Stimulated activated CD8-positive, alpha-beta memory T cell treated with anti-CD3 and anti-CD28 coated beads, Interleukin-15, amount 100 ng/mL, for 4 hours (primary cell): ENCODE measurements at places on chromosomes 3 and 15.

GRCh38 chr15:42457445-42458442 is 33.2 kb downstream of the ZNF106 start:
- DNase-seq = no peak

GRCh38 chr3:81199587-81199986 is 561.9 kb downstream of the GBE1 start:
- no peak for DNase-seq

- DNase-seq = no peak
These were observed 159.7 kb upstream of the POU1F1 start for GRCh38 chr3:87435926-87436620.

DNA sequence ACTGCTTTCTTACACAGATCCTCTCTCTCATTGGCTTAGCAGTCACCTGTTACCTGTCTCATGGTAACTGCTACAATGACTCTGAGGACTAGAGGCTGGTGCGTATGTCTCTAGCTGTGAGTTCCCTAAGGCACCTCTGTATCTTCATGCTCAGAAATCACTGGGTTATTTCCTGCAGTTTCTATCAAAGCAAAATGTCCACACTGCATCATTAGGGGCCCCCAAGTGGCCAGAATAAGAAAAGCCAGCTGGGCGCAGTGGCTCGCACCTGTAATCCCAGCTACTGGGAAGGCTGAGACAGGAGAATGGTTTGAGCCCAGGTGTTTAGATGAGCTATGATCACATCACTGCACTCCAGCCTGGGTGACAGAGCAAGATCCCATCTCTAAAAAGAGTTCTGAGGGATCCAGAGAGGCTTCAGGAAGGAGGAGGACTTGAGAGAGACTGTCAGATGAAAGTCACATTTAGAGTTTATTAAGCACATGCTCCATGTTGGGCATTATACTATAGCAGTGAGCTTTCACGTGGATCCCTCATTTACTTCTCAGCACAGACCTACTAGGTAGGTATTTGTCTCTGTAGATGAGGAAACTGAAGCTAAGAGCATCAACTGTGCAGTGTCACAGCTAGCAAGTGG is 2.3 kb upstream of the VPS18 start:
- DNase-seq = no peak

GRCh38 chr3:37418357-37418756 is 244.0 kb upstream of the LRRFIP2 start:
- DNase-seq = no peak

DNA sequence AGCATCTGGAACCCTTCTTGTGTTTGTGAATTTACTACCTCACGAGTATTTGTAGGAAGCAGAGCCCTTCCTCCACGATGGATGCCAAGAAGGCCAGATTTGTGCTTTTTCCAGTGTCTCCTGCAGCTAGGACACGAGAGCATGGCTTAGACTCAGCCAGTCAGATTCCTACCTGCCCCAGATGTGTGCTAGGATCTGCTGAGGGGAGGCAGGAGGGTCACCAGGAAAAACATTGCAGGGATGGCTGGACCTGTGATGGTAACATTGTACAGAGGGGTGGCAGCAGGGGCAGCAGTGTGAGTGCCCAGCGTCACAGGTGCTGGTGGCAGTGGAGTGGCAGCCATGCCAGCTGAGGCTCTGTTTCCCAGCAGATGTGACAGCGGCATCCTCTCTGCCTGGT is 285.3 kb downstream of the FAM43A start:
- no peak for DNase-seq

GRCh38 chr15:62848632-62849050 is 193.9 kb upstream of the TPM1 start:
- DNase-seq = no peak

DNA sequence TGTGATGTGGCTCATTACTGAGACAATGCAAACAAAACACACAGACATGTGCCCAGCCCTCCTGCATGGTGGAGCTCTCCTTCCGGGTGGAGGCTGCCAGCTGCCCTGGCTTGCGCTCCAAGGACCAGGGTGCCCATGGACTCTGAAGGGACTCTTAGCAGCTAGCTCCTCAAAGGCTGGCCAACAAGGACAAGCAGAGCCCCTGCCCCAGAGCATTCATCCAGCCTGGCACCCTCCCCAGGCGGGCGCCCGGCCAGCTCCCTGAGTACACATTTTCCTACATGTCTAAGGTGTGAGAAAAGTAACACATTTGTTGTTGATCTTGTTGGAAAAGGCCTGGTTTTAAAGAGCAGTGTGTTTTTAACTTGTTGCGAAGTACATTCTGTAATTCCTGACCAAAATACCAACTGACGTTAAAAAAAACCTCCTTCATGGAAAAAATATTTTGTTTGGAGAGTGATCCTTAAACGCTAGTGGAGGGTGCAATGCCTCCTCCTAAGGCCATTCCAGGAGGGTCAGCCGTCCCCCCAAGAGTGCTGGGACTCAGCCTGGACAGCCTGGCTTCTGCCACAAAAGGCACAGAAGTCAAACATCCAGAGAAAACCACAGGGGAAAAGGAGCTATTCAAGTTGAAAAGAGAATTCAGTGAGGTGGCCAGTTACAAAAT is 86.9 kb downstream of the KLF15 start:
- DNase-seq = no peak

DNA sequence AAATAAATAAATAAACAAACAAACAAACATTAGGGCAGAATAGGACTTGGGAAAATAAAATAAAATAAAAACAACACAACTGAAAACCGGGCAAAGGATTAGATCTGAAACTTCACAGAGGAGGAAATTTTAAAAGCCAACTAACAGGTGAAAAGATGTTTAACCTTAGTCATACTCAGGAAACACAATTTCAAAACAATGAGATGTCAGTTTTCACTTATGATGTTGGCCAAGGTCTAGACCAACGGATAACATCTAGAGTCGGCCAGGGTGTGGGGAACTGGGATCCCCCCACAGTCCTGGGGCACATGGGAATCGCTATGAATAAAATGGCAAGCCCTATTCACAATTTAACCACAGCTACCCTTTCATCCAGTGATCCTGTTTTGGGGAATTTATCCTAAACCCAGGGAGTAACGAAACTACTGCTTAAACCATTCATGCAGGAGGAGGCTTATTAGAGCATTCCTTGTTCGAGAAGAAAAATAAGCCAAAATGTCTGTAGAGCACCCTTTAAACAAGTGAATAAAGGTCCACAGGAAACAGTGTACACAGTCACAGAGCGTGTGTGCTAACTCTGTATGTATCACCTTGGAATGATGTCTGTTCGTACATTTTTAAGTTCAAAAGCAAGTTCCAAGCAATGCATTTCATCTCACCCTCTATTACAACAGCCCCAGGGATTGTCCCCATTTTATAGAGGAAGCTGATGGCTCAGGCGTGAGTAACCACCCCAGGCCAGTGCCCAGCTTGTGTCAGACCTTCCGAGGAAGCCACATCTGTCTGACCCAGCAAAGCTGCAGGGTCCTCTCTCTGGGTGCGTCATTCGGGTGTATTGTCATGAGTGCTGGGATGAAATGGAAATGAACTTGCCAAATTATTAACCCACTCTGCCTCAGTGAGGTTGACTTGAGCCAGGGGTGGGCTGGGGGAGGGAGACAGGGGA is 6.3 kb upstream of the ANPEP start:
- no peak for DNase-seq

- DNase-seq = no peak
These were observed 17.3 kb downstream of the CD200 start for GRCh38 chr3:112350018-112350810.

DNA sequence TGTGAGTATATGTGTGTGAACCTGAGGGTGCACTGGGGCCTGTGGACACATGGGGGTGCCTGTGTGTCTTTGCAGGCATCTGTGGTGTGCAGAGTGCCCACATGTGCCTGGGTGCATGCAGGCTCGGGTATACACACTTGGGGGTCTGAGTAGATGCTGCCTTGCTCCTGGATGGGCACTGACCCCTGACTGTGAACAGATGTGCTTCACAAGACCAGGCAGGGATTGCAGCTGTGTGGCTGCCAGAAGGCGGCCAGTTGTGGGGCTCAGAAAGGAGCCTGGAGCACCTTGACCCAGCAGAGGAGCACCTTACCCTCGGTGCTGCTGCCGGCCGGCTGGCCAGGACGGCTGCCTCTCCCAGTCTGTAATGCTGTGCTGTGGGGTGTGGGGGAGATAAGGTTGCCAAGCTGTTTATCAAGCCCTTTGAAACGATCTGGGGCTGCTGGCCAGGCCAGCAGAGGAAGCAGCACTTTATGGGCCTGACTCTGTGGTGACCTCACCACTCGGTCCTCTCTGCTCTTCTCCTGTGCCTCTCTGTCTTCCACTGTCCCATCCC is 55.5 kb upstream of the MRPS22 start:
- no peak for DNase-seq

- DNase-seq = no peak
These were observed 66.2 kb downstream of the MCTP2 start for GRCh38 chr15:94297558-94297957.

GRCh38 chr15:84606653-84607120 is 5.9 kb downstream of the ZSCAN2 start:
- DNase-seq = no peak

DNA sequence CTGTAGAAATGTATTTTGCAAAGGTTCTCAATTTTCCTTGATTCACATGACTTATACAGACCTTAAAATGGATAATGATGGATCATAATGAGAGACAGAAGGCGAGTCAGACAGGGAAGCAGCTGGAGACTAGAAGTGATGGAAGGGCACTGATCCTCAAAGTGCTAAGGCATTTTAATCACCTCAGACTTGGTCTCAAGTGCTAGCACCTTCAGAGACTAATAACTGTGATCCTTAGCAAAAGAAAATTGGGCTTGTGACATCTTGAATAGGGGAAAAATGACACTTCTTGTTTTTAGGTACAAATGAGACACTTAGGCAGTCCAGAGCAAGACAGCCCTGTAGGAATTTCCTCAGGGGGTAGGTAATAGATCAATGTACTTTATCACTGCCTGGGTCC is 1011.7 kb downstream of the SQOR start:
- no peak for DNase-seq

DNA sequence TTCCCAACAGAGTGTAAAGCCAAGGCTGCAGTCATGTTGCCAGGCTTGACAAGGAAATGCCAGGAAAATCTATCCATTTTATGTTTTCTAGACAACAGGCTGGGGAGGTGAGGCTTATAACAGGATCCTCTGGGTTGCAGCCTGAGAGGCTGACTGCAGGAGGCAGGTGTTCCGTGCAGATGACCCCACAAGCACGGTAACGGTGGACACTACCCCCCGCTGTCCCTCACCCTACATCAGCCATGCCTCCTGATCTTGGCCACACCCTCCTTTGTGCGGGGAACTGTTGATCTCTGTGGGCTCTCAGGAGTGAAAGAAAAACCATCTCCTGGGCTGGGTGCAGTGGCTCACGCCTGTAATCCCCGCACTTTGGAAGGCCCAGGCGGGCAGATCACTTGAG is 68.0 kb upstream of the ADPGK start:
- no peak for DNase-seq

- no peak for DNase-seq
These were observed 149.0 kb downstream of the PGPEP1L start for GRCh38 chr15:98858610-98859023.

- no peak for DNase-seq
These were observed 214.1 kb upstream of the TLE3 start for GRCh38 chr15:70311821-70312220.

- no peak for DNase-seq
These were observed 75.0 kb downstream of the MAGEF1 start for GRCh38 chr3:184636741-184637316.

- no peak for DNase-seq
These were observed 43.6 kb downstream of the TOP2B start for GRCh38 chr3:25621087-25621486.

- no peak for DNase-seq
These were observed 547.7 kb upstream of the MCTP2 start for GRCh38 chr15:93683651-93684050.

DNA sequence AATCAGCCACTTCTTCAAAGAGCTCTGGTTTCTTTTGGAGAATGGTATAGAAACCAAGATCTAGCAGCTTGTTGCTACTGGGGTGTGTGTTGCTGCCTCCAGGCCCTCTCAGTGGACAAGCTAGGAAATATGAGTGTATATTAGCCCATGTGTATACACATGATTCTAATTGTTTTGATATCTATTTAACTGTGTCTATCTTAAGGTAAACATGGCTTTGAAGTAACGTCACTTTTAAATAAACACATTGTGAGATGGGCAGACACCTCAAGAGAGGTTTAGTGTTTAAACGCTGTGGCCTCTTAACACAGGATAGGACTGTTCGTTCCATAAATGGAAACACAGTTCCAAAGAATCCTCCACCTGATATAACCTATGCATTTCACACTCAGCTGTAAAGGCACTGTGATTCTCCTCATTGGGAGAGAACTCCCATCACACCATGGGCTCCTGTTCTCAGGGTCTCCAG is 87.0 kb downstream of the GMPS start:
- DNase-seq = no peak

- no peak for DNase-seq
These were observed 195.9 kb downstream of the TP63 start for GRCh38 chr3:189827108-189827507.

GRCh38 chr3:107272471-107272870 is 104.8 kb upstream of the CCDC54 start:
- no peak for DNase-seq

DNA sequence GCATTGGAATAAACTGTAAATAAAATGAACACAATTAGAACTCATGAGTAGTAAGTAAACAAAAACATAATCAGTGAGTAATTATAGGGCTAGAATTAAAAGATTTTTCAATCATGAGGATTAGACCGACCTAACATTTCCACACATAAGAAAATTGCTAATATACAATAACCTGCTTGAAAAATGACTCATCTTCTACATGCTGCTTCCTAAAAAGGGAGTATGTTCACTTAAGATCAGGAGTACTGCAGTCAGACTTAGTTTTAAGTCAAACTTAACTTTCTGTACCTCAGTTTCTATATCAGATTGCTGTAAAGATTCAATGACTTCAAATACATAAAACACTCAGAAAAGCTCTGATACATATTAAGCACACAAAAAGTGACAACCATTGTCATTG is 22.6 kb upstream of the NEK10 start:
- no peak for DNase-seq

- no peak for DNase-seq
These were observed 35.1 kb downstream of the UMPS start for GRCh38 chr3:124765197-124765840.

DNA sequence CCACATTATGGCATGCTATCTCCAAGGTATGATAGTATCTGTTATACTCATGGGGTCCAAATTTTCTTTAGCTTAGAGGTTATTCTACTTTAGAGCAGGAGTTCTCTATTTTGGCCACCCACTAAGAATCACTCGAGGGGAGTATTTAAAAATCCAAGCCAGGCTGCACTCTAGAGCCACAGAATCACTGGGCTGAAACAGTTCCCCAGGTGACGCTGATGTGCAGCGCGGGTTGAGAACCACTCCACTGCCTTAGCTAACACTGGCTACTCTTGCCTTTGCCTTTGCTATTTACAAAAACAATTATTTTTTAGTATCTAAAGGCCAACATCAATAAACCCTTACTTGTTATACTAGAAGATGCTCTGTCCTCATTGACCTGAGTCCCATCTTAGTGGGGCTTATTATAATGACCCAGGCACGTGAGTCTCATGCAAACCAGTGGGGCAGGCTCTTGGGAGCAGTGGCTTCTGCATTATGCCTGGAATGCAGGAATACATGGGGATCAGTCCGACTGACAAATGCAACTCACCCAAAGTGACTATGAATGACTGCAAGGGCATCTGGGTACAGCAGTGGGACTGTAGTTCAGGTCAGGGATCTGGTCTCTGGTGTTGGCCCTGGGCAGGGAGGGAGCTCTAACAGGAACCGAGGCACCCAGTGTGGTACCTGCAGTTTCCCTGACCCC is 21.7 kb upstream of the CGNL1 start:
- DNase-seq = no peak

- no peak for DNase-seq
These were observed 4.7 kb upstream of the ONECUT1 start for GRCh38 chr15:52794665-52795463.

- DNase-seq = no peak
These were observed 136.2 kb upstream of the PFN2 start for GRCh38 chr3:150106740-150107428.
